ENCODE measurements at places on chromosomes 3 and 15.

DNA sequence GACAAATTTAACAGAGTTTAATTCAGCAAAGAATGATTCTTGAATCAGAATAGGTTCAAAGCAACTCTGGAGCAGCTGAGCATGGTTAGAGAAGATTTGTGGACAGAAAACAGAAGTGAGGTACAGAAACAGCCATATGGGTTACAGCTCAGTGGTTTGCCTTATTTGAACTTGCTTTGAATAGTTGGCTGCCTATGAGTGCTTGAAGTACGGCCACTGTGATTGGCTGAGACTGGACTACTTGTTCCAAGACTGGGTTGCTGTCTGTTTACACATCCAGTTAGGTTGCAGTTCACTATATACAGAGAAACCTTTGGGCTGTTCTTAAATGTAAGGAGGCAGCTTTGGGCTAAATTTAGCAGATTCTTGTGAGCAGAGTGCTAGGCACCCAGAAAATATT lies 79.4 kb upstream of the CADPS start:
- no peak for DNase-seq

GRCh38 chr3:121885386-121885785 lies 8.8 kb upstream of the SLC15A2 start:
- no peak for DNase-seq

DNA sequence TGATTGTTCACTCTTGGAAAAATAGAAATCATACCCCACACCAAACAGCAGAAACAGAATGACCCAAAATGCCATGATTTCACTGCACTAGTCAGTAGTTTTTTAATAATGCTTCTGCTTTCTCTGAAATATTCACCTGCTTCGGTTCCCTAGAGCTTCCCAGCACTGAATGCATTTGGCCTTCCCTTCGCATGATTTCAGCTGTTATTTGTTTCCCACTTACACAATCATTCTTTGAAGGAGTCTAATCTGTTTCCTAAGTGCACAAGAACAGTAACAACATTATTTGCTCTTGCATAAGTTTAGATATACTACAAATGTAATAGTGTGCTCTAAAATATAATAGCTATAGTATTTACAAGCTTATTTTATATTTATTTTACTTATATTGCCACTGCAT lies 178.7 kb downstream of the STAC start:
- no peak for DNase-seq

GRCh38 chr15:35256551-35256950 lies 171.5 kb upstream of the NANOGP8 start:
- no peak for DNase-seq

DNA sequence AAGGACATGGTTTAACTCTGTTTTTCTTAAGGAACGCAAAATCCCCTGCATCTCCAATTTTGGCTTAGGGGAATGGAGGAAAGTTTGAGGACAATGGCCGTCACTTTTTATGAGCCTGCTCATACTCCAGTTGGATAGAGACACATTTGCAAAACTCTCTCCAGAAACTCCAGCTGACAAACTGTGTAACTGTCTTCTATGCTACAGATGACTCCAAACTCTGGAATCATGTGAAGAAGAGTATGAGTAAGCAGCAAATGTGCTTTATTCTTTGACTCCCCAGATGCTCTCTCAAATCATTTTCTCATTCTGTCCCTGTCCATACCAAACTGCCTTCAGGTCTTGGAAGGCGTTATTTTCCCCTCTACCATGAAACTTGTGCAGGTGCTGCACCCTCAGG lies 226.5 kb upstream of the GPR149 start:
- peak; percentile 5 for DNase-seq

DNA sequence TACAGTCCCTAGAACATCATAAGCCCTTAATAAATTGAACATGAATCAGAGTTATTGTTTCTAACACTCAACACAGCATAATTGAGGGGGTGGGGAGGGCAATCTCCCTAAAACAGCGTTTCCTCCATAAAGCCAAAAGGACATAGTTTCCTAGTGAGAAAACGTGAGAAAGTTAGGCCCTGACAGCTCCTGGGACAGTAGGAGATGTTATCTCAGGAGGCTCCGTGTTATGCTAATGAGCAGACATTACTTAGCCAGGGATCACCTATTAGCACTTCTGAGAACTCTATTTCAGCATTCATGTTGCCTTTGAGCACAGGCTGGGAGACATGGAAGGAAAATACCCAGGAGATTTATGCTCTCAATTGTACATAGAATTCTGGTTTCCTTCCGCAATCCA lies 229.1 kb upstream of the ADAMTS9 start:
- no peak for DNase-seq

GRCh38 chr15:84992157-84992944 lies 10.7 kb downstream of the PDE8A start:
- peak; percentile 49 for DNase-seq

DNA sequence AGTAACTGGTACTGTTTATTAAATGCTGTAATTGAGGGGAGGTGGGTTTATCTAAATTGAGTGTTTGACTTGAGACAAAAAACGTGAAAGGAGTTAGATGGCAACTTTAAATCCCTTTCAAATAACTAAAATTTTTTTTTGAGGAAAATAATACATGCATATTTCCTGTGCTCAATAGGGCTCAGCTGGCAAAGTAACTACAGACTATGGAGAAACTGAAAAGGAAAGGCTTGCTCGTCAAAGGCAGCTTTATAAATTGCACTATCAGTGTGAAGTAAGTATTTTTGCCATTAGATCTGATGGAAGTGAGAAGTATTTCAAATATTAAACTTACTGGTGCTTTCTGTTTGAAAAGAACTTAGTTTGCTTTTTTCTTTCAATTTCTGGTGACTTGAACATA lies 72.2 kb downstream of the DZIP3 start:
- no peak for DNase-seq

GRCh38 chr3:168817177-168817576 lies 721.5 kb upstream of the GOLIM4 start:
- DNase-seq, result no peak

GRCh38 chr3:175200391-175201095 lies 341.4 kb downstream of the NAALADL2 start:
- DNase-seq, result peak; percentile 22

GRCh38 chr3:136193278-136194054 lies 2.7 kb downstream of the MSL2 start:
- DNase-seq, result no peak

GRCh38 chr3:73504239-73504638 lies 120.5 kb downstream of the PDZRN3 start:
- DNase-seq, result no peak

- peak; percentile 10 for DNase-seq
Observed at GRCh38 chr15:40958723-40959122, 5.5 kb downstream of the CHAC1 start.

- no peak for DNase-seq
Observed at GRCh38 chr3:40255532-40255931, 54.0 kb upstream of the EIF1B start.

DNA sequence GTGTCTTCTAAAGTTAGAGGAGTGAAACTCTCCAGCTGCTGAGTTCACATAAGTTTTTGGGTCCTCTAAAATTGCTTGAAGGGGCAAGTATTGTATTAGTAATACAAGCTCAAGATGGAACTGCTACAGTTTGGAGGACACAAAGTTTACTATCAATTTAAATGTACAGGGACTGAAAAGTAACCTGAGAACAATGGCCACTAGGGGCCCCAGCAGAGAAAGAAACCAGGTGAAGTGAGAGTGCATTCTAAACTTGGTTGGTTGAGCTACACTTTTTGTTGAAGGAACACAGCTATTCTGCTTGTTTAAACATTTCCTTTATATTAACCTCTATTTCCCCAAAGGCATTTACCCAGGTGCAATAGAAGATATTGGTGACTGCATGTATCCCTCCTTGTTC lies 755.5 kb downstream of the GBE1 start:
- no peak for DNase-seq

DNA sequence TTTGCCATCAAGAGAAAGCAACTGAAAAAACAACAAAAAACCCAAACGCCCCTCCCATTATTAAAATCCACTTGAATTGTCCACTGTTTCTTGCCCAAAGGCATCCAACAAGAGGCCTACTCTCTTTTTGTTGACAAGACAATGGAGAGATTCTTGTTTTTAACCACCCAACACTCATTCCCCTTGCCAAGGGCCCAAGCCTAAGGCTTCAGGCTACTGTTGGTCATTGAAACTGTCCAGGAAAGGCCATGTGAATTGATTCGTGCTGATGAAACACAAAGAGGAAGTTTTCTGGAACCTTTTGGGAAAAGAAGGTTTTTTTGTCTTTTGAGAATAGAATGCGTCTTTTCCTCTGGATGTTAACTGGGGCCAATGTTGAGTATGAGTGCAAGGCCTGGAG lies 157.4 kb upstream of the PFN2 start:
- DNase-seq, result no peak

DNA sequence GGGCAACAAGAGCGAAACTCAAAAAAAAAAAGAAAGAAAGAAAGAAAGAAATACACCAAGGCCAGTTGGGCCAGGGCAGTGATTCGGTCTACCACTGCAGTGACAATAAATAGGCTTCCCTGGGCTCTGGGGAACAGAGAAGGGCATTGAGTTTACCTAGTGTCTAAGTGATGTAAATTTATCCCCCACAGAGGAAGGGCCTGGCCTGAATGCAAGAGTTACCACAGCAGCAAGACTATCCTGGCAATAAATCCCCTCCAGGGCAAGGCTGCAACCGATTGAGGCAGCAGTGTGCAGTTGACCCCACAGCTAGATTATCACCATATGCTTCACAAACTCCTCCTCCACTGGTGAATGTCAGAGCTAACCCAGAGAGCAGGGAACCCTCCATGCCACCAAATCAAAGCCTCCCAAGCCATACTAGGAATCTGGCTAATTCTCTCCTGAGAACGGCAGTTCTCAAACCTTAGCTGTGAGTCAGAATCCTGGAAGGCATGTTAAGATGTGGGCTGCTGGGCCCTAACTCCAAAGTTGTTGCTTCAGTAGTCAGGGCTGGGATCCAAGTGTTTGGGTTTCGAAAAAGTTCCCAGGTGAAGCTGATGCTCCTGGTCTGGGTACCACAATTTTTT lies 64.3 kb upstream of the GATM start:
- peak; percentile 75 for DNase-seq

DNA sequence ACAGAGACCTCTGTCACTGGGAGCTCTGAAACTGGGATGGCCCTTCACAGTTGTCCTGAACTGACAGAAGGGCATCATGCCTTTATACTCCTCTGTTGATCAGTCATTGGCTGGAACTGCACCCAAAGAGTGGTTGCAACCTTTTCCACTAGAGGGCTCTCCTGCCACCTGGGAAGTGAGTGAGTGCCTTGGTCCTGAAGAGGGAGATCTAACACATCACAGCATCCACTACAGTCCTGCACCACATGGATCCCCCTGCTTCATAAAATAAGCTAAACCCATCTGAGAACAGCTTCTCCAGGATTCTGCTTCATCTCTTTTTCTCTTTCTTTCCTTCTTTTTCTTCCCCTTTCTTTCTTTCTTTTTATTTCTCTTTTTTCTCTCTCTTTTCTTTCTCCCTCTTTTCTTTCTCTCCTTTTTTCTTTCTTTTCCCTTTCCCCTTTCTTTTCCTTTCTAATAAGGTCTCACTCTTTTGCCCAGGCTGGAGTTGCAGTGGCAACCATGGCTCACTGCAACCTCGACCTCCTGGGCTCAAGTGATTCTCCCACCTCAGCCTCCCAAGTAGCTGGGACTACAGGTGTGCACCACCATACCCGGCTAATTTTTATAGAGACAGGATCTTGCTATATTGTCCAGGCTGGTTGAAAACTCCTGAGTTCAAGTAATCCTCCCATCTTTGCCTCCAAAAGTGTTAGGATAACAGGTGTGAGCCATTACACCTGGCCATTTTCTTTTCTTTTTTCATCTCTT lies 42.8 kb upstream of the RAF1 start:
- peak; percentile 66 for DNase-seq

DNA sequence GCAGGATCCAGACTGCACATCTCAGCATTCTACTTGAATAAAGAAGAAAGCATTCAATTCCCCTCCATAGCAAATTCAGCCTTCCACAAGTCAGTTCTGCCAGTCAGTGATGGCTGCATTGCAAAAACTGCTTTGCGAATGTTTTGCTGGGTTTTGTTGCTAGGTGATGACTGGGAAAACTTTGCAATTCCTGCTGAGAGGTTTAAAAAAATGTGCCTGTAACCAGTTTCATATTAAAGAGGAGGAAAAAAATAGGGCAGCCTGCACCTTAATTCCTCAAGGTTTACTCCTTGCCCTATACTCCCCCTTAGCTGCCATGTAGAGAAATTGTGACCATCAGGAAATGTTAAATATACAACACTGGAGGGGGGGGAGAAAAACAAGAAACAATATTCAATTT lies 225.6 kb upstream of the ATP11B start:
- no peak for DNase-seq

- no peak for DNase-seq
Observed at GRCh38 chr15:41215708-41216107, 14.8 kb downstream of the EXD1 start.

GRCh38 chr3:193372783-193373182 lies 5.8 kb downstream of the ATP13A5 start:
- no peak for DNase-seq

DNA sequence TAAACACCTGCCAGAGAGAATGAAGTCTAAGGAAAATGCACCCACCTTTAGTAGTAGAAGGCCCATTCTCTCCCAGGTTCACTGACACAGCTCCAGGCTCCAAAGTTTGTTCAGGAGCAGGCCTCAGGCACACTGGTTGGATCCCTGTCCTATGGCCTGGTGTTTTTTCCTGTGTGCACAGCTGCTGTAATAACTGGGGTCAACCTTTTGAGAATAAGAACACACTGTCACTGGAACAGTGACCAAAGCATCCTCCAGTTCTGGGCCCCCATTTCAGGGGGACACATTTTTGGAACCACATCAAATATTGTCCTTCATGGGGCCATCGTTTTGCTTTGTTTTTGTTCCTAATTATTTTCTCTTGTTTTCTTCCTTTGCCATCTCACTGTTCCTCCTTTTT lies 95.8 kb downstream of the ARNT2 start:
- no peak for DNase-seq

GRCh38 chr3:98333989-98334606 lies 19.6 kb upstream of the OR5K4 start:
- DNase-seq, result no peak

DNA sequence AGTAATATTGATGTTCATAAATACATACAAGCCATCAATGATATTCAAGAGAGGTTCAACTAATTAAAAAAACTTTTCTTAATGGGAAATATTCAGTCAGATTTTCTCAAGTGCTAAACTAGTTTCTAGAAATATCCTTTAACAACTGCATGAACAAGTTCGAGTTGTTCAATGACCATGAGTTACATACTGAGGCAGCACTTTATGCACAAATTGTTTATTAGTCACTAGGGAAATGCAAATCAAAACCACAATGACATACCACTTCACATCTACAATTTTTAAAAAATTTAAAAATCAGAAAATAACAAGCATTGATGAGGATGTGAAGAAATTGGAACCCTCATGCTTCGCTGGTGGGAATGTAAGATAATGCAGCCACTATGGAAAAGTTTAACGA lies 62.4 kb downstream of the RAD18 start:
- DNase-seq, result no peak

DNA sequence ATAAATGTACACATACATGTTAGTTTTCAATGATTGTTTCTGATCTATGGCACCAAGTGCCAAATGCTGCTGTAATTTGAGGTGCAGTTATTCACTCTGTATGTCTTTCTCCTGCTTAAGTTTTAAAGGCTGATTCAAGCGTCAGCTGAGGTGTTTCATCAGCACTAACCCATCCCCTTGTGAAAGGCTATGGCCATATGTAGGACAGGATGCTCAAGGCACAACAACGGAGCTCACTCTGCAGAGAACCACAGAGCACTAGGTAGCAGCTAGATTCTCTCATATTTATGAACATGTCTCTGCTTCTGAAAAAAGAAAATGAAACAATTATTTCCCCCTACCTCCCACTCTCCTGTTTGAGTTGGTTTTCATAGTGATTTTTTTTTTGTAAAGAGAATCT lies 340.0 kb upstream of the TMCO5A start:
- peak; percentile 28 for DNase-seq

GRCh38 chr15:74788683-74789151 lies 6.8 kb downstream of the CSK start:
- DNase-seq, result no peak

All from fibroblast of skin of abdomen (primary cell).